Stimulated activated CD8-positive, alpha-beta memory T cell treated with anti-CD3 and anti-CD28 coated beads, Interleukin-7, amount 100 ng/mL, for 1 hour (primary cell): ENCODE measurements at places on chromosomes 3 and 15.
A peak's percentile ranks its signal among the peaks of the same experiment; 100 is the strongest.

GRCh38 chr3:65751123-65751700 is 287.5 kb downstream of the MAGI1 start:
- no peak for DNase-seq

DNA sequence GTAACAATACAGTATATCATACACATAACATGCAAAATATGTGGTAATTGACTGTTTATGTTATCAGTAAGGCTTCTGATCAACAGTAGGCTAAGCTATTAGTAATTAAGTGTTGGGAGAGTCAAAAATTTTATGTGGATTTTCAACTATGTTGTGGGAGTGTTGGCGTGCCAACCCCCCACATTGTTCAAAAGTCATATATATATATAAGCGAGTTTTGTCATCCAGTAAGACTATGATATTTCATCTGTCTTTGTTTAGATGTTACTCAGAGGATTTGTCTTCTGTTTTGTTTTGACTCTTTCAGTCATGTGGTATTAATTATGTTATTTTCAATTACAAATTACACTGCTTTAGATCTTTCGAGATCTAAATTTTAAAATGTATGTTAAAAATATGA is 51.0 kb upstream of the RAP2B start:
- DNase-seq: no peak

GRCh38 chr3:184156522-184156955 is 1.4 kb downstream of the DVL3 start:
- DNase-seq: no peak

DNA sequence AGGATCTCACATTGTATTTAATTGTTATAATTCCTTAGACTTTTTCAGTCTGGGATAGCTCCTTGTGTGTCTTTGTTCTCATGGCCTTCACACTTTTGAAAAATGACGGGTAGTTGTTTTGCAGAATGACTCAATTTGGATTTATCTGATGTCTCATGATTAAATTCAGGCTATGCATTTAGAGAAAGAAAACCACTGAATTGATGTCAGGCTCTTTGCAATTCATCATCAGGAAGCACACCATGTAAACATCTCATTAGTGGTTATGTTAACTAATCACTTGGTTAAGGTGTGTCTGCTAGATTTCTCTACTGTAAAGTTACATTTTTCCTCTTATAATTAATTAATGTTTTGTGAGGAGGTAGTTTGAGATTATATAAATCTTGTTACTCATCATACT is 8.0 kb upstream of the SLC22A13 start:
- DNase-seq: no peak

DNA sequence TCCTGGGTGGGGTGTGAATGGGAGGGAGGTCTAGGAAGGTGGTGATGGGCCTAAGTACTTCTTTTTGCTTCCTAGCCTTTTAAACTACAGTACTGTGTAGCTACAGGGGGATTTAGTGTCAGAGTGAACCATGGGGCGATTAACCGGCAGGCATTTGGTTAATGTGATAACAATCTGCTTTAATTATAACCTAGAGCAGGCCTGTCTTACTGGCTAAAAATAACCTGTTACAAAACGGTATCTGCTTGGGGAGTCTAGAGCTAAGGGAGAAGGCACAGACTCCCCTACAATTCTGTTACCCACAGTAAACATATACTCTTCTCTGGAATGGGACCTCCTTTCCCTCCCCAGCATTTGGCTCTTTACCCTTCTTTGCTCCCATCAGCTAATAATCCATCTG is 85.4 kb downstream of the RBPMS2 start:
- no peak for DNase-seq

- no peak for DNase-seq
These were observed 18.8 kb downstream of the TMEM39A start for GRCh38 chr3:119444590-119444989.

- DNase-seq: no peak
These were observed 5.5 kb downstream of the FAM81A start for GRCh38 chr15:59443341-59444072.

GRCh38 chr3:54157860-54158259 is 35.5 kb downstream of the CACNA2D3 start:
- no peak for DNase-seq

DNA sequence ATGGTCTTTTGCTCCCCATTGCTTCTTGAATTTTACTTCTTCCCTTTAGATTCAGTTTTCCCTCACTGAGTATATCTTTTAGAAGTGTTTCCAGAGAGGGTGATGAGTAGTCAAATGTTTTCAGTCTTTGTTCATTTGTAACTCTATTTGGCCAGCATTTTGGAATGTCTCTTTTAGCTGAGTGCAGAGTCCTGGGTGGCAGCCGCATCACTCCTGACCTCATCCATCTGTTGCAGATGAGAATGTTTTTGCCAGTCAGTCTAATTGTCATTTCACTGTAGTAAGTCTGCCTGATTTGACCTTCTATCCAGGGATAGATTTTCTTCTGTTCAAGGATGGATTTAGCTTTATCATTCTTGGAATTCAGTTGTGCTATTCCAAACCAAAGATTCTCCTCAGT is 7.3 kb downstream of the SRPRB start:
- DNase-seq: no peak

GRCh38 chr3:5531741-5532290 is 344.3 kb downstream of the EDEM1 start:
- no peak for DNase-seq

GRCh38 chr3:38541806-38542205 is 45.7 kb downstream of the EXOG start:
- DNase-seq: no peak

DNA sequence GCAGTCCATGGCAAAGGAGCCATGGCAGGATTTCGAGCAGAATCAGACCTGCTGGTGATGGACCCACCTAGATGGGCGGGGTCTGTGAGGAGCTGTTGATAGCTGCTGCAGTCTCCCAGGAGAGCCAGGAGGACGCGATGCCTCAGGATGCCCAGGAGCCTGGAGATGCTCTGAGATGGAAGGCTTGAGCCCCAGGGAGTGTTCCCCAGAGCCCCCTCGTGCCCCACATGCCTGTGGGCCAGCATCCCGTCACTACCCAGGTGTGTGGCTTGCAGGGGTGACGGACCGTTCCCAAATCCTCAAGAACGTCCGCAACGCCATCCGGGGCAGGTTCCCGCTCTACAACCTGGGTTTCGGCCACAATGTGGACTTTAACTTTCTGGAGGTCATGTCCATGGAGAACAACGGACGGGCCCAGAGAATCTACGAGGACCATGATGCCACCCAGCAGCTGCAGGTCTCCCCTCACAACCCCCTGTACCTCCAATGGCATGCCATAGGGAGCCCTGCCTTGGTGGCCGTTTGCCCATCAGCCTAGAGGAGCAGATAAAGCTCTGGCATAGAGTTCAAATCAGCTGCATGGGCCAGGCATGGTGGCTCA is 6.7 kb downstream of the ITIH1 start:
- DNase-seq: no peak

- DNase-seq: no peak
These were observed 16.7 kb upstream of the TBL1XR1 start for GRCh38 chr3:177213801-177214535.

DNA sequence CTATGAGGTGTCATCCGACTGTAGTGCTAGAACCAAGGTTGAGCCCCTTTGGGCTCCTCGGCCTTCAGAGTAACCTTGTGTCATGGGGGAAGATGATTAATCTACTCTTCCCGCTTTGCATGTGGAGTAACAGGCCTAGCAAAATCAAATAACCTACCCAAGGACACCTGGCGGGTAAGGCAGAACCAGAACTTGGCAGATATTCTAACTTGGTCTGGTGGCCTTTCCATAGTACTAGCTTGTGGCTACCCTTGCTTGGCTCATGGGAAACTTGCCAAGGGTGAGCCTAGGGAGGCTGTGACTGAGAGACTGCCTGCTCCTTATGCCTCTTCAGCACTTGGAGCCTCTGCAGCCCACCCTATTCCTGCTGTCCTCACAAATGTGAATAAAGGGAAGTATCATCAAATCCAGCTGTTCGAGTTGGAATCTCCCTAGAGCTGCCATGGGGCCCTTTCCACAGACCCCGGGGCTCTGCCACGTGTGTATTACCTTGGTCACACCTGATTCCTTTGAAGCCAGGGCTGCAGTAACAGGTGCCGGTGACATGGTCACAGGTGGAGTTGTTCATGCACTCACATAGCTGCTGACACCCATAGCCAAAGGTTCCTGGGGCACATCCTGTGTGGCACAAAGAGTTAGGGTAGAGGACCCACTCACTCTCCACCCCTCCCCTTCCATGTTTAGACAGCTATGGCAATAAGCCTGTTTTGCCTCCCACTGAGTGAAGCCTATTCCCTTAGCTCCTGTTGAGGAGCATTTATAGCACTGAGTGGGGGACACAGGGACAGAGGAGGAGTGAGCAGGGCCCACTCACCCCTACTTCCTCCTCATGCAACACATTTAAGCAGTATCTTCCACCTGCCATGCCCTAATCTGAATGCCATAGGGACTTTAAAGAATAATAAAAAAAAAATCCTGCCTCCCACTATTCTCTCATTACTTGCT is 46.0 kb downstream of the RAB11A start:
- no peak for DNase-seq

- DNase-seq: no peak
These were observed 4.5 kb downstream of the FETUB start for GRCh38 chr3:186644683-186645082.

DNA sequence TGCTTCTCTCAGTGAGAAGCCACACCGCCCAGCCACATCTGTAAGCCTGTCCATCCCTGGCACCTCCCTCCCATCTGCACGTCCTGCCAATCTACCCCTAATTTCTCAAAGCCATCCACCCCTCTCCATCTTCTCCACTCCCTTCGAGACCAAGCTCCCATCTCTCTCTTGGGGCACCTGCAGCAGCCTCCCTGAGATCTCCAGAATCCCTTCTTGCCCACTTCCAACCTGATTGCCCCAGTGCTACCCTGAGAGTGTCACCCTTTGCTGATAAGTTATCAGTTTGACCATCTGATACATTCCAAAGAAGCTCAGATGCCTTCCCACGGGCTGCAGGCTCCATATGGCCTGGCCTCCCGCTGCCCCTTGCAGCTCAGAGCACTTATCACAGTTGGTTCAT is 496.1 kb downstream of the SHQ1 start:
- DNase-seq: no peak

DNA sequence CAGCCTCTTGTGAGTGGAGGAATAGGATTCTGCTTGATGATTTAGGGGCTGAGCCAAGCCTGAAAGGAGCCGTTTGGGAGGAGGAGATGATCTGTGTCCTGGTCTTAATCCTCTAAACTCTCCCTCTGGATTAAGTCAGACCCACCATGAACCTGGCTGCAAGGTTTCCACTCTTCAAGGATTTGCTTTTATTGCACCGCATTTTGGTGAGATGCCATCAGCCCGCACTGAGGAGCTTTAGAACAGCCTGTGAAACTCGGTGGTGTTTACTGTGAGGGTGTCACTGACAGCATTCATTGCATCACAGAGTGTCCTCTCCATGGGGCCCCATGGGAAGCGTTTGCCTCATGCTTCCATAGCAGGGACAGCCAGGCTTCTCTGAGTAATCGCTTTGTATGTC is 59.2 kb downstream of the EPHB1 start:
- no peak for DNase-seq

DNA sequence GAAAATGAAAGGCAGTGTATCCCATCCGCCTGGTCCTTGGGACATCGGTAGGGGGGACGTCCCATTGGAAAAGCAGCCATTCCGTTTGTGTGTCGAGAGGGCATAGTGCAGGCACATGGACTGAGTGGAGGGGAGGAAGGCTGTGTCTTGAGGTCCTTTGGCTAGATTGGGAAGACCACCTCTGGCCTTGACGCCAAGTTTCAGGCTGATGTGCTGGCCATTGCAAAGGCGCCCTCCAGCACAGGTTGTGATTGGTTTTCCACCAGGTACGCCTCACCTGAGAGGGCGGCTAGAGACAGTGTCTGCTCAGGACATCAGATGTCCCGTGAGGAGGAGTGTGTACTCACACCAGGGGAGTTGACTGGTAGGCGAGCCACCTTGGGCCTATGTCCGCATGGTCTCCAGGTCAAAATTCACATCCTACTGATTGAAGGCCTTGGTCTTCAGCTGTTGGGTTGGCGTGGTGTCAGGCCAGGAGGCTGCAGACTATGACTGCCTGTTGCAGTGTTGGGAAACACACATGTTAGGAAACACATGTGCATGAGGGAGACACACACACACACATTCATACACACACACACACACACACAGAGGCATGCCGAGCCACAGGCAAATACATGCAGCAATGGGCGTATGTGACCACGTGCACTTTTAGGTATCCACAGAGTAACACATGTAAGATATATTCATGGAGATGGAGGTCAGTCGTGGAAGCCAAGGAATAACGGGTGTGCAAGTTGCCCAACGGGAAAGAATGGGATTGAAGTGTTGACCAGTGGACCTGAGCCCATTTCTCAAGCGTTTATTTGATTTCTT is 98.4 kb downstream of the SNRPN start:
- DNase-seq: no peak

- DNase-seq: no peak
These were observed 73.8 kb upstream of the ATP13A5 start for GRCh38 chr3:193452338-193452737.

- no peak for DNase-seq
These were observed 25.9 kb downstream of the CCDC32 start for GRCh38 chr15:40538976-40539375.

DNA sequence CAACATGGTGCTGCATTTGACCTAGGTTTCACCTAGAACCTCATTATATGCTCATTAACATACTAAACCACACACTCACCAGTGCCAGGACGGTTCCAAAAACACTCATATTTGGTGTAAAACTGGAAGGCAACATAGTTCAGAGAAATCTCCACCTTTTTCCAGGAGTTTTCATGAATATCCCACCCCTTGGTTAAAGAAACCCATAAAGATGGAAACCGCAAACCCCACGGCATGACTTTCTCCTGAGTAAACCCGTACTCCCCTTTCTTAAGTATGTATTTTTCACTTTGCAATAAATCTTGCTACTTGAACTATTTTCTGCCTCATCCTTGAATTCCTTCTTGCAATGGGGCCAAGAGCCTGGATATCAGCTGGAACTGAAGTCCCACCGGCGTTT is 379.3 kb downstream of the MAGI1 start:
- no peak for DNase-seq

DNA sequence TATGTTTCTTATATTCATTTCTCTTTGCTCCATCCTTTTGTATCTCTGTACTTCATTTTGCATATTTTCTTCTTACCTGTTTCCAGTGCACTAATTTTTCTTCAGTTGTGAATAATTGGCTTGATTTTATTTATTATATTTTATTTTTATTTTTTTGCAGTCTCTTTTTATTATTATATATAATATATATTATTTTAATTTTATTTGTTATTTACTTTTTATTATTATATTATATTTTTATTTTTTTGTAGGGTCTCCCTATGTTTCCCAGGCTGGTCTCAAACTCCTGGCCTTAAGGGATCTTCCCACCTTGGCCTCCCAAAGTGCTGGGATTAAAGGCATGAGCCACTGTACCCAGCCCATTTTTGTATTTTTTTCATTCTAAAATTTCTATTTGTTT is 213.1 kb upstream of the TSC22D2 start:
- DNase-seq: no peak

GRCh38 chr3:136473716-136474326 is 223.7 kb downstream of the PCCB start:
- DNase-seq: no peak

GRCh38 chr3:46010519-46011113 is 15.0 kb upstream of the FYCO1 start:
- DNase-seq: no peak

GRCh38 chr3:14438929-14439328 is 36.5 kb downstream of the SLC6A6 start:
- DNase-seq: no peak

GRCh38 chr3:8607234-8608040 is 37.2 kb downstream of the SSUH2 start:
- DNase-seq: no peak

- peak; percentile 5 for DNase-seq
These were observed 17.8 kb downstream of the CEP19 start for GRCh38 chr3:196694202-196694638.
